ENCODE measurements at places on chromosomes 5 and 9.

- no peak for DNase-seq
Measured at GRCh38 chr9:34896112-34896511, 62.0 kb upstream of the PHF24 start.

DNA sequence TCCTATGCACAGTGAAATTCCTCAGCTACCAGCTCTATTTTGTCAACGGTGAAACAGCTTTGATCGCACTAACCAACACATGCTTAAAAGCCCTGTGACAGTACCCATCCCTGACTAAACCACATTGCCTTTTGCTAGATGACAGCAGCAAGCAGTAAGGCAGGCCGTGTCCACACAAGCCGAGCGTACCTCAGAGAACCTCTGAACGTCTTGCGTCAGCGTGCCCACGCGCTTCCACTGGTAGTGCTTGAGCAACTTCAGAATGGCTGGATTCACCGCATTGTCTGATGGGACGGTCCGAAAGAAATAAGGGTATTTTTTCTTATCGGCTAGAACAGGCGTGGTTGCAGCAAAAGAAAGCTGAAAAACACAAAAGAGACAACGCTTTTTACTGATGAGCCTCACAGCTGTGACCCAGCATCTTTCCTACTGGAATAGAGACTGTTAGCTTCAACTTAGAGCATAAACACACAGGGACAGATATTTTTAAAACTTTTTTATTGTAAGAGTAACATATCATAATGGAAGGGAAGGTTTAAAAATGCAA is 167.0 kb downstream of the GABBR2 start:
- DNase-seq: no peak

GRCh38 chr5:59732301-59732700 is 161.2 kb downstream of the PDE4D start:
- DNase-seq: no peak

- DNase-seq: no peak
Measured at GRCh38 chr5:68680366-68680765, 413.4 kb upstream of the SLC30A5 start.

GRCh38 chr5:29005386-29005785 is 1967.0 kb upstream of the CDH9 start:
- no peak for DNase-seq

- DNase-seq: no peak
Measured at GRCh38 chr9:21872696-21873095, 70.3 kb downstream of the MTAP start.

Measured in GDM1 (cell line).